ENCODE measurements at places on chromosomes 2 and 18.

- DNase-seq = no peak
Observed at GRCh38 chr2:159322419-159322818, 35.9 kb upstream of the WDSUB1 start.

DNA sequence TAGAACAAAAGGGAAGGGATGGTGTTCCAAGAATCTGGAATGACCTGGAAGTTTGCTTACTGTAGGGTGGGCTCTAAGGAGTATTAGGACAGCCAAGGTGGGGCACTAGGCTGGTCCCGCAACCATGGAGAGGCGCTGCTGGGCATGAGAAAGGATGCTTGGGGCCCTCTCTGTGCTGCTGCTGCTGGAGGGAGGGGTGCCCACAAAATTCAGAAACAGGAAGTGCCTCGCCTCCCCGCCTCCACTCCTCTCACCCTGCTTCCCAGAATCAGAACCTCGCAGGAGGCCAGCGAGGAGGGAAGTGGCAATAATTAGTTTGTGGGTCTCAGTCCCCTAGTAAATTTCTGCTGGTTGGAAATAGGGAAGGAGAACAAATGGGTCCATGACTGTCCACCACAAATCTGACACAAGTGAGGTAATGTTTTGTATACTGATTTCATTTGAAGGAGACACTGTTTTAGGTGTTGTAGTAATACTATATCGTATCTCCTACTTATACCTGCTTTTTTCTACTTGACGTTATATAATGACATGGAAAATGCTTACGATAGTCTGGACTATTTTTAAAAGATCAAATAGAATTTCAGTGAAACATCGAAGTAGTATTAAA lies 7.9 kb upstream of the PDCL3 start:
- DNase-seq = no peak

GRCh38 chr2:73013936-73014335 lies 57.6 kb downstream of the SFXN5 start:
- no peak for DNase-seq

GRCh38 chr2:32931945-32932709 lies 14.6 kb upstream of the LTBP1 start:
- DNase-seq = no peak

- DNase-seq = no peak
Observed at GRCh38 chr18:13265911-13266217, 47.3 kb downstream of the LDLRAD4 start.

- DNase-seq = no peak
Observed at GRCh38 chr18:35387152-35387571, 10.0 kb upstream of the ZNF396 start.

GRCh38 chr2:231250146-231250545 lies 51.7 kb downstream of the ARMC9 start:
- DNase-seq = no peak

DNA sequence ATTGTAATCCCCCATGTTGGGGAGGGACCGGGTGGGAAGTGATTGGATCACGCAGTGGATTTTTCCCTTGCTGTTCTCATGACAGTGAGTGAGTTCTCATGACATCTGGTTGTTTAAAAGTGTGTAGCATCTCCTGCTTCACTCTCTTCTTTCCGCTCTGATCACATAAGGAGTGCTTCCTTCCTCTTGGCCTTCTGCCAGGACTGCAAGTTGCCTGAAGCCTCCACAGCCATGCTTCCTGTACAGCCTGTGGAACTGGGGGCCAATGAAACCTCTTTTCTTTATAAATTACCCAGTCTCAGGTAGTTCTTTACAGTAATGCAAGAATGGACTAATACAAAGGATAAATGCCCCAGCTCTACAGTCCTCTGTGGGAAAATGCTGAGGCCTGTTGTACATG lies 437.5 kb upstream of the NXPH2 start:
- DNase-seq = no peak

GRCh38 chr18:55907453-55908175 lies 319.6 kb upstream of the TCF4 start:
- no peak for DNase-seq

DNA sequence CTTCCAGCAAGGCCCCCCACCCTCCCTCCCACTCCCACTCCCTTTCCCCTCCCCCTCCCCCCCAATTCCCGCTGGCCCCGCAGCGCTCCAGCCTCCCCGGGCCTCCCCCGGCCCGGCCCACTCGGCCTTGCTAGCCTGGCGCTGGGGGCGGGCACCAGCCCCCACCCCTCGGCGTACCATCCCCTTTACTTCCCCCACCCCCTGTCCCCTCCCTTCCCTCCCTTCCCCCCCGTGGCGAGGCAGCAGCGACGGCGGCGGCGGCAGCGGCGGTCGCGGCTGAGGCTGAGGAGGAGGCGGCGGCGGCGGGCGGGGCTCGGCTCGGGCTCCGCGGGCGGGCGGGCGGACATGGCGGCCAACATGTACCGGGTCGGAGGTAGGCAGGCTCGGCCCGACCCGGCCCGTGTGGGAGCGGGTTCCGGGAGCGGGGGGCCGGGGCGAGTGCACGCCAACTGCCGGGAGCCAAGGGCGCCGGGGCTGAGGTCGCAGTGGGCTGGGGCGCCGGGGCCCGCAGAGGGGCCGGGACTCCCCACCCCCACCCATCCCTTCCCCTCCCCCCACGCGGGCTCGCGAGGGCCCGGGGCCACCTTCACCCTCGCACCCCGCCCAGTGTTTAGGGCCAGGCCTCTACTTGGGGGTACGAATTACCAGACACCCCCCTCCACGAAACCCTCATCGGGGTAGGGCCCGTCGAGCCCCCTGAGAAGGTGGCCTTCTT lies at the start of gene MTA3:
MTA3 (plus strand) TSS at position 232 of the 715 bp plus-strand sequence; CDS start at position 346, 114 bp downstream.
- DNase-seq = no peak

- DNase-seq = no peak
Observed at GRCh38 chr2:106158871-106159270, 35.2 kb downstream of the UXS1 start.

DNA sequence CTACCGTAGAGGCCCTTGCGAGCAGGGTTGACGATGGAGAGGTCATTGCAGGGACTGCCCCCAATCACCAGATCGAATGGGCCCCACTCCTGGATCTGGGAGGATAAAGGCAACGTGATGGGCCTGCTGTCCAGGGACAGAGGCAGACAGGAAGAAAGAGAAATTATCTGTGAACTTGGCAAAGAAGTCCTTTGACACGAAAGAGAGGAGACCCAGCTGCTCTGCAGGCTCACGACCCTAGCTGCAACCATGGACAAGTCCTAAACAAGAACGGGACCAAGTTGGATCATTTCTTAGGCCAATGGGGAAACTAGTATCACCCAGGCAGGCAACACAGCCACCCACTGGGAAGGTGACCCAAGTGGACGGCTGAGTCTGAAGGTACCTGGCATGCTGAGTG lies 72.3 kb upstream of the POMC start:
- DNase-seq = no peak
